Sigmoid colon (tissue), 7 donors: ENCODE measurements at places on chromosomes 7 and 10. TPM values are rescaled to one million over a fixed set of nuclear protein-coding genes. Genes with fewer than 3 reads are reported as not detected.

DNA sequence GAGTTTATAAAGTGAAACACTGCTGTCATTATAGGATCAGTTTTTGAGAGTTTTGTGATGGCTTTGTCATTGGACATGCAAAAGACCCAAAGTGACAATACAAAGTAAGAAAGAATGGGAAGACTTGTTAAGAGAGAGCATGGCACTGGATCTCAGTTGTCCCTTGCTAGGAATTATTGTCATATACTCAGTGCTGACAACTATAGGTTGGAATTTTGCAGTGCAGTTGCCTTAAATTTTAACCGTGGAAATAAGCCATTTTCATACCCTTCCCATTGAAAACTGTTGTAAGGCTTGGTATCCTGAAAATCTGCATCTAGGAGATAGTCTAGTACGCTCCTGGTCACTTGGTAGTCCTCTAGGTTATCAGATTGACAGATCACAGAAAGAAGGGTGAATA, 1156.7 kb downstream of the GATA3 start:
- no peaks in the 10 kb centered on the region for H3K27me3 ChIP-seq
- no peak overlapping the region for H3K4me3 ChIP-seq
- H3K36me3 ChIP-seq, result no peaks in the 10 kb centered on the region
- H3K27ac ChIP-seq, result no peak overlapping the region
- H3K4me1 ChIP-seq, result no peaks in the 10 kb centered on the region
- no peak for DNase-seq

GRCh38 chr10:35517431-35518181, 87.5 kb upstream of the GJD4 start:
- peaks cover 17% of the 10 kb centered on the region for H3K4me1 ChIP-seq
- no peak overlapping the region for H3K4me3 ChIP-seq
- H3K36me3 ChIP-seq, result no peaks in the 10 kb centered on the region
- DNase-seq, result no peak
- H3K27ac ChIP-seq, result no peak overlapping the region
- H3K27me3 ChIP-seq, result no peaks in the 10 kb centered on the region

GRCh38 chr10:72322030-72322279, 32.8 kb downstream of the DNAJB12 start:
- no peak for DNase-seq
- no peak overlapping the region for H3K4me3 ChIP-seq
- H3K27me3 ChIP-seq, result no peaks in the 10 kb centered on the region
- no peaks in the 10 kb centered on the region for H3K36me3 ChIP-seq

CHST3 gene
- polyA plus RNA-seq, result 3.6 TPM

GRCh38 chr7:157605638-157606037, 268.8 kb downstream of the DNAJB6 start:
- no peaks in the 10 kb centered on the region for H3K36me3 ChIP-seq
- no peak overlapping the region for H3K4me3 ChIP-seq
- no peak overlapping the region for H3K27ac ChIP-seq
- peaks cover 8% of the 10 kb centered on the region for H3K27me3 ChIP-seq

- H3K27ac ChIP-seq, result no peak overlapping the region
- no peaks in the 10 kb centered on the region for H3K27me3 ChIP-seq
- no peaks in the 10 kb centered on the region for H3K36me3 ChIP-seq
- no peak overlapping the region for H3K4me3 ChIP-seq
- no peak for DNase-seq
- no peaks in the 10 kb centered on the region for H3K4me1 ChIP-seq
Measured at GRCh38 chr10:45282061-45282460, 33.3 kb downstream of the OR13A1 start.

- H3K36me3 ChIP-seq, result no peaks in the 10 kb centered on the region
- DNase-seq, result no peak
Measured at GRCh38 chr7:136163340-136163801, 186.2 kb upstream of the MTPN start.

DNA sequence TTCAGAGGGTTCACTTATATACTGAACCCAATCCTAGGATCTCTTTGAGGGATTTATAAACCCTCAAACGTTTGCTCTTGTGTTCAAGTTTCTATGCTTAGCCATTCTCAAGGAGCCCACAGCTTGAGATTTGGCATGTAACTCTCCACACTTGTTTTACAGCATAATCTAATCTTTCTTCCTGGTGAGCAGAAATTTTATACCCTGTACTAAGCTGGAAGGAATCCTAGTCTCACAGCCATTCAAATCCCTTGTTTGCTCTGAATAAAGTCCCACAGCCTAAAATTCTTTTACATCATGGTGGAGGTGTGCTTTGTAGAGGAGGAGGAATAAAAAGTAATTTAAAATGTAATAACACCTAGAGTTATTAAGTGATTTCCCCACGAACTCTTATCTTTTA, 5.3 kb upstream of the AGR2 start:
- H3K27me3 ChIP-seq, result no peaks in the 10 kb centered on the region
- H3K4me1 ChIP-seq, result no peaks in the 10 kb centered on the region
- no peaks in the 10 kb centered on the region for H3K36me3 ChIP-seq
- H3K4me3 ChIP-seq, result no peak overlapping the region

GRCh38 chr10:24642921-24643678, 80.6 kb downstream of the ARHGAP21 start:
- peaks cover 6% of the 10 kb centered on the region for H3K4me1 ChIP-seq
- no peak overlapping the region for H3K4me3 ChIP-seq
- H3K27ac ChIP-seq, result no peak overlapping the region
- no peaks in the 10 kb centered on the region for H3K27me3 ChIP-seq

DNA sequence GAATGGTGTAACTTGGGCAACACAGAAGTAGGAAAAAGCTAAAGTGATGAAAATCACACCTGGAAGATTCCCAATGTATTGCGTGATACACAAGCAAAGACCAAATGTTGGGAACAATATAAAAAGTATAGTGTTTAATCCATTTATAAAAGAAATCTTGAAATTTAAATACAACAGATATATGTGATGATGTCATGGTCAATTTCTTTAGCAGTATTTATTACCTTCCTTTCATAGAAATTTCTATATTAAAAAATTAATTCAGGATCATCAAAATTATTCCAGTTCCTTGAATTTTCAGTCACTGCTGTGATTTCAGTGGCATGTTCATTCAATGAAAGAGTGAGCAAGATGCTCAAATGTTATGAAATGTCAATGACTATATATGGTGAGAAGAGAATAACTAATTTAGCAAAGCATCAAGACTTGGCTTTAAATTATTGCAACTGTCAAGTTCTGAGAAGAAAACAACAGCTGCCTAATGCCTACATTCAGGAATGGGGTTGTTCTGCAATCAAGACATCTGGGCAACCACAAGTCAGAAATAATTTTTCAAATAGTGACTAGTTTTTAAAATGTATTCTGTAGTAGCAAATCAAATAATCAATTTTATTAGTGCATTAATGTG, 308.8 kb downstream of the SEMA3D start:
- no peaks in the 10 kb centered on the region for H3K36me3 ChIP-seq
- no peaks in the 10 kb centered on the region for H3K27me3 ChIP-seq
- H3K4me3 ChIP-seq, result no peak overlapping the region
- H3K27ac ChIP-seq, result no peak overlapping the region
